ENCODE measurements at places on chromosomes 5 and 9.

- no peak for DNase-seq
Measured at GRCh38 chr9:128120061-128120740, 7.3 kb downstream of the PTGES2 start.

DNA sequence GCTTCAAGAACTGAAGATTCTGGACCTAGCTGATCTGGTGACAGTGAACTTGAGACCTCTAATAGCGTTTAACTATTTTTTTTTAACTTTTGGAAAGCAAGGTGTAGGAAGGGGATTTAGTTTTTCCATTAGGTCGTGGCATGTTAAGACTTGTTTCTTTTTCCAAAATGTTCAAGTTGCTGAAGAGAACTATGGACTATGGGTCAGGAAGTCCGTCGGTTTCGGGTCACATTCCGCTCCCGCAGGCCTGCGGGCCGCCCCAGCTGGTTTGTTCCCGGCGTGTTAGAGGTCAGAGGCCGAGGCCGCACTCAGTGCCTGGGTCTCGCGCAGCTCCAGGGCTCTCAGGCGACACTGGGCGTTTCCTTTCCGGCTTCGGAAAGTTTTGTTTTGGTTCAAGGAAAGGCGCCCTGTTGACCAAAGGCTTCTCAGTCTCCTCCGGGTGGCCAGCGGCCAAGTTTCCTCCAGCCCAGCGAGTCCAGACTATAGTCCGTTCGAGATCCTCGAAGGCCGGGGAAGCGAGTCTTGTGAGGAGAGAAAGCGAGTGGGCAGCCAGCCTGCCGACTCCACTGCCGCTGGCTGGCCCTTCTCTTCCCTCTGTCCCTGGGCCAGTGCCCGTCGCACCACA is 586 bp upstream of the FCHO2 start:
- DNase-seq = peak; percentile 26

GRCh38 chr5:26432386-26432785 is 606.0 kb downstream of the CDH9 start:
- DNase-seq = no peak

- no peak for DNase-seq
Measured at GRCh38 chr9:79763671-79764285, 192.0 kb downstream of the TLE4 start.

- no peak for DNase-seq
Measured at GRCh38 chr9:125745018-125745417, 2.2 kb upstream of the PBX3 start.

DNA sequence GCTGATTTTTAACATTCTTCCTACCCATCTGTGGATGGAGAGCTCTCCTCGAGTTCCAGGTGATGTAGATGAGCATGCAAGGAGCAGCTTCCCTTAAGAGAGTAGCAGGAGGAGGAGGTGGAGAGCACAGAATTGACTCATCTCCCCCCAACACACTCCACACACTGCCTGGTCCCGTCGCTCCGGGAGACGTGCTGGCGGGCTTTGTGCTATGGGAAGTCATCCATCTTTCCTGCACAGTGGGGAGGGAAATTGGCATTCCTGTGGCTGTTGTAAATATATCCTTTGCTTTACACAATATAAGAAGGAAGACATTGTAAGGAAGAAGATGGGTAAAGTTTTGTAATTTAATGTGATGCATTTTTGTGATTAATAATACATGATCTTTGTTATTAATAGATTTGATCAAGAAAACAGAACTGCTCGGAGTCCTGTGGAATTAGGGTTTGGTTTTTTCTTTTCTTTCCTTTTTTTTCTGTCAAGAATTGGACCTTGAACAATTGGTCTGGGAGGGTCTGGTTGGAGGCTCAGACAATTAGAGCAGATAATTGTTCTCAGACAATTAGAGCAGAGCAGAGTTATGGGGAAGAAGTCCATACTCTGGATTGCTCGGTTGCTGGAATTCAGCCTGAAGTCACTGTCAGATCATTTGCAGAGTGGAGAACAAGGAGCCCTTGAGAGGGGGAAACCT is 297.8 kb downstream of the GADD45G start:
- no peak for DNase-seq

GRCh38 chr5:1003296-1003937 is 5.2 kb upstream of the NKD2 start:
- no peak for DNase-seq

GRCh38 chr9:110316261-110317075 is 21.2 kb downstream of the TXNDC8 start:
- DNase-seq = no peak

DNA sequence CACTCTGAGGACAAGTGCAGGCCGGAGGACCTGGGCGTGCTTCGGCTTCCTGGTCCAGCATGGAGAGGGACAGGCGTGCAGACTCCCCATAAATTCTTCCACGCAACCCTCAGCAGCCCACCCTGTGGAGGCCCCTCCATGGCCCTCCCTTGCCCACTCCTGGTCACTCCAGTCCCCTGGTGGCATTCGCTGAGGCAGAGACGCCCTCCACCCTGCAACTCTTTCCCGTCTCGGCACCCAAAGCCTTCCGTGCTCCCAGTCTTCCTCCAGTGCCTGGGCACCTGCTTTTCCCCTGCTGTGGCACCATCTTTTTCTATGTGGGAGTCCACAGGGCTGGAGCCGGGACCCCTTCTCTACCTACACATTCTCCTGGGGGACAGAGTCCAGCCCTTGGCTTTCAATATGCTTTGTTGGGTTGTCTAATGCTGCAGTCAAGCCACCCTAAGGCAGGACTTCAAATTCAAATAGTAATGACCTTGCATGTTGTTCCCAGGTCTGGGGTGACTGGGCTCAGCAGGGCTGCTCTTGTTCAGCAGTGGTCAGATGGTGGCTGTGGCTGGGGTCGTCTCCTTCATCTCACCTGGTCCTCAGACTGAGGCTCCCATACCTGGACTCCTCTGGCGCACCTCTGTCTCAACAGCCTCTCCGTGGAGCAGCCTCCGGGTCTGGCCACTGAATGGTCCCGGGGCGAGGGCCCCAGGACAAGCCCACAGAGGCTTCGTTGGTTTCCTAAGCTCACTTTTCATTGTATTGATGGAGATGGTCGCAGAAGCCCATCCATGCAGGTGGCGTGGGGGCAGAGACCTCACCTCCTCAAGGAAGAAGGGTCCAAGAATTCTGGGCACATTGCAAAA is 15.2 kb downstream of the MRPL36 start:
- DNase-seq = no peak

- DNase-seq = no peak
Measured at GRCh38 chr5:123515904-123516303, 3.9 kb downstream of the CSNK1G3 start.

DNA sequence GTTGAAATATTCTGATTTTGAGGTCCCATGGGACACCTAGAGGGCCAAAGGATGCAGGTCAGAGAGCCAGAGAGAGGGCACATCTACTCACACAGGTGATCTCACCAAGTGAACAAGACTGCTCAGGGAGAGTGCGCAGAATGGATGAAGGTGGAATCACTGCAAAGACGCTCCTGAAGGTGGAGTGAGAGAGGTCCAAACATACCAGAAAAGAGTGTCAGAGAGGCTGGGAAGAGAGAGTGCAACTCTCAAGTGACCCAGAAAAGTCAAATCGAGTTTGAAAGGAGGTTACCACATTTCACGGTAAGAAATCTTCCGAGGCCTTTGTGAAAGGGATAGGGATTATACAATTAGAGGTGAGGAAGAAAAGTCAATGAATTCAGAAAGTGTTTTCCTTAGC is 173.4 kb downstream of the EPB41L4A start:
- no peak for DNase-seq

GRCh38 chr5:93677359-93677891 is 64.0 kb downstream of the POU5F2 start:
- DNase-seq = peak; percentile 14

GRCh38 chr5:113552137-113552536 is 38.6 kb downstream of the YTHDC2 start:
- DNase-seq = no peak

- DNase-seq = no peak
Measured at GRCh38 chr5:107651325-107651724, 19.4 kb downstream of the EFNA5 start.

- DNase-seq = no peak
Measured at GRCh38 chr5:135491038-135491551, 38.9 kb upstream of the TIFAB start.

DNA sequence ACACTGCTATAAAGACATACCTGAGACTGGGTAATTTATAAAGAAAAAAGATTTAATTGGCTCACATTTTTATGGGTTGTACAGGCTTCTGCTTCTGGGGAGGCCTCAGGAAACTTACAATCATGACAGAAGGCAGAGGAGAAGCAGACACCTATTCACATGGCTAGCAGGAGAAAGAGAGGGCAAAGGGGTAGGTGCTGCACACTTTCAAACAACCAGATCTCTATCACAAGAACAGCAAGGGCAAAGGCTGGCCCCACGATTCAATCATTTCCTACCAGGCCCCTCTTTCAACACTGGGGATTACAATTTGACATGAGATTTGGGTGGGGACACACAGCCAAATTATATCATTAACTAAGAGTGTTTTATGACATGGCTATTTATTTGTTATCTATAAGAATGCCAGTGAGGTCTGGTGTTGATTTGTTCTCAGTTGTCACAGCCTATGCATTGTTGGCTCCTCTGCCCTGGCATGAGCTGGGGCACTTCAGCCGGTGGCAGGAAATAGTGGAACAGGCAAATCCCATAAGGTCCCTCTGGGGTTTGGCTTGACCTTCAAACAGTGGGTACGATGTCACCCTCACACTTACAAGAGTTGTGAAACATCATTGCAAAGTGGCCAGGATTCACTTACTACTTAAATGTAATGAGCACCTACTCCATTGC is 44.1 kb downstream of the SPARC start:
- no peak for DNase-seq

Measured in progenitor cell of endocrine pancreas (in vitro differentiated cells).